Regular cardiac myocyte (primary cell): ENCODE measurements at places on chromosomes 5 and 9. TPM values are rescaled to one million over a fixed set of nuclear protein-coding genes. Genes with fewer than 3 reads are reported as not detected.

PCDHGB3 gene
- total RNA-seq = 1.9 and 4.5 TPM in 2 replicates

TAL2 gene
- not detected in 2 replicates for total RNA-seq

TXNDC8 gene
- total RNA-seq = not detected in 2 replicates

PCDHA8 gene
- total RNA-seq = under 0.01 TPM in 2 replicates

OGN gene
- total RNA-seq = 0.28 TPM in 1 of 2 replicates, not detected in the other

NRG2 gene
- 0.56 and 0.77 TPM in 2 replicates for total RNA-seq

GMCL2 gene
- total RNA-seq = not detected in 2 replicates

FAM221B gene
- total RNA-seq = not detected in 2 replicates

RASEF gene
- under 0.01 and 0.28 TPM in 2 replicates for total RNA-seq

DMRT2 gene
- under 0.01 TPM in 1 of 2 replicates, not detected in the other for total RNA-seq

ARL14EPL gene
- 0.19 TPM in 1 of 2 replicates, not detected in the other for total RNA-seq
